ENCODE measurements at places on chromosomes 13 and 19.

GRCh38 chr19:13849991-13850909 is 26.7 kb upstream of the NANOS3 start:
- DNase-seq = no peak

GRCh38 chr19:19140476-19140875 is 2.2 kb upstream of the TMEM161A start:
- no peak for DNase-seq

DNA sequence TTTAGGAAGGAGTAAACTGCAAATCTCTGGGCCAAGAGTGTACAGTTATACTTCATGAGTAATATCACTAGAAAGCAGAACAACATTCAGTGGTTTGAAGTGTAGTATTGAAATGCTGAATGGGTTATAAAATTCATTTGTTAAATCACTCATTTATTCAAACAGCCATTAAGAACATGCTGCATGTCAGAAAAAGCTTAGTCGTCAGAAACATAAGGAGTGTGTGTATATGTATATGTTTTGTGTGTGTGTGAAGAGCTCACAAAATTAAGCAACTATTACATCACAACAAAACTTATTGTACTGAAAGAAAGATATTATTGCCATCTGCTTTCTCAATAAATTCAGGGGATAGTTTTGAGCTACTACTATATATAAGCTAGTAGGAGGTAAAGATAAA is 165.4 kb upstream of the PCDH9 start:
- no peak for DNase-seq

DNA sequence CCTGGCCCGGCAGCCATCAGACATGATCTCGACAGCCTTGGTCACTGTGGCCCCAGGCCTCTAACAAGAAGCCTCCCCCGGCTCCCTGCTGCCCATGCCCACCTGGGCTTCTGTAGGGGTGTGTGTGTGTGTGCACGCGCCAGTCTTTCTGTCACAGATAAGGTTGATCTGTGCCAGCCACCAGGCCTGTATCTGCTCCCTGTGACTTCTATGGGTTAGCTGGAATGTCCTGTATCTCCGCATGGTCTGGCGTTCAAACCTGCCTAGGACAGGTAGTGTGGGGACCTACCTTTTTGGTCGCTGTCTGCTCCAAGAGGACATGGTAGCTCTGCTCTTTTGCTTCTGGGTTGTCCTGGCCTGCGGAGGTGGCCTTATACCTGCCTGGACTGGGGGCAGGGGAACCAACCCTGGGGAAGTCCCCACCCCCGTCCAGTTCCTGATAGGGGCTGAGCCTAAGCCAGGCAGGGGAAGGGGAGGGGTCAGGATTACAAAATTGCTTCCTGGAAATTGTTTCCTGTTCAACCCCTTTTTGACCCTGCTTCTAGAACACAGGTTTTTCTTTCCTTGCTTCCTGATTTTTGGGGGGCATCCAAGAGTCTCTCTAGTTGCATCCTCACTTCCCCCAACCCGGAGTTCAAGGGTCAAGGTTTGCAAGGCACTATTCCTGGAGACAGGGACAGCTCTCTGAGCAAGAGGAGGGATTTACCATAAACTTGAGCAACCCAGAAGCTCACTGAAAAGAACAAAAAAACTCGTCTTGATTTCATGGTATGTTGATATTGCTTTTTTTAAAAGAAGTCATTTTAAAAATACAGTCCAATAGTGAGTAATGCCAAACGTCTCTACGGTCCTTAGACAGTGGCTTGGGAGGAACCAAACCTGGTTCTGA is at the start of gene LRG1:
TSS of gene LRG1 (minus strand) at position 344 of the 889 bp plus-strand sequence. CDS start at position 321, 23 bp downstream.
- no peak for DNase-seq

- no peak for DNase-seq
Observed at GRCh38 chr19:15299568-15300409, 32.5 kb downstream of the BRD4 start.

DNA sequence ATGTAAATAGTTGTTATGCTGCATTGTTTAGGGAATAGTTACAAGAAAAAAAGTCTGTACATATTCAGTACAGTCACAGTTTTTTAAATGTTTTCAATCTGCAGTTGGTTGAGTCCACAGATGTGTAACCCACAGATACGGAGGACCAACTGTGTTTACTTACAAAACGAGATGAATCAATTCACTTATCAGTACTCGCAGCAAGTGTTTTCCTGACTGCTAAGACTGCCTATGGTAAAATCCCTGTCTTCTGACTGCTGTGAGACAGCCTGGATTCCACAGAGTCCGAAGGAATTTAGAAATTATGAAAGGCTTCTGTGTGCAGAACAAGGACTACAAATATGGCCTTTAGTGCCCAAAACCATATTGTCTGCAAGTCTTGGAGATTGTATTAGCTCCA is 45.7 kb upstream of the C1QTNF9 start:
- no peak for DNase-seq

DNA sequence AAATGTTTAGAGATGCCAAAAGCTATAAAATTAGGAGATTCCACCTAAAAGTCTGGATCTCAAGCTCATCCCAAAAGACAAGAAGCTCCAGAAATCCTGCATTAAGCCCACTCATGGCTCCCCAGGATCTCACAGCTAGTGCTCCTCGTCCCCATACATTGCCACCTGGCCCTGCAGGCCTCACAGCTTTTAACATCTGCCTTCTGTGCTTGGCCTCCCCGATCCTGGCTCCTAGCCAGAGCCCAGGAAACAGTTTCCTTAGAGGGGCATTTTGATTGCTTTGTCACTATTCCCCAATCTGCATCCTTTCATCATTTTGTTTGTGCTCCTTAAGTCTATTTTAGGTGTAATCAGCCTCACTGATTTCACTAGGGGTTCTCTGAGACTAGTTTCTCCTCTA is 14.5 kb upstream of the DCT start:
- DNase-seq = no peak

All from right kidney (tissue), 9 donors.